ENCODE measurements at places on chromosomes 2 and 18.

GRCh38 chr18:7683753-7684152 is 116.6 kb downstream of the PTPRM start:
- no peak for DNase-seq

GRCh38 chr2:81304154-81304830 is 999.7 kb upstream of the LRRTM1 start:
- DNase-seq = no peak

- DNase-seq = no peak
These were observed 142.4 kb downstream of the ZFP36L2 start for GRCh38 chr2:43083710-43084698.

DNA sequence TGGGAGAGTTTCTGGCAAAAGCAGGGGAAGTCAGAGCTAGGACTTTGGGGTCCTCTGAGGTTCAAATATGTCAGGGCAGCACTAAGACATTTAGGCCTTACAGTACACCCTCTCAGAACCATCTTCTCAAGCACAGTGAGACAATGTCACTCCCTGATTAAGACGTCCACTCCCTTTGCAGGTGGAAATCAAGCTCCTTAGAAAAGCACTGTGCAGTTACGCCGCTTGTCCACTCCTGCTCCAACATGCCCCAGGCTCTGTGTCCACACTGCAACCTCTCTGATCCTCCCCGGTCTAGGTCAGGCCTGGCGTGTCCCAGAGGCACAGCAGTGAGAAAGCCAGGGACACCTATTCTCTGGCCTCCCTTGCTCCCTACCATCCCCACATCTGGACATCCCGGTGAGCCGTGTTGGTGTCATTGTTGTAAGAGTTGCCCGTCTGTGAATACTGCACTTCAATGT is 528.6 kb upstream of the ID2 start:
- no peak for DNase-seq

DNA sequence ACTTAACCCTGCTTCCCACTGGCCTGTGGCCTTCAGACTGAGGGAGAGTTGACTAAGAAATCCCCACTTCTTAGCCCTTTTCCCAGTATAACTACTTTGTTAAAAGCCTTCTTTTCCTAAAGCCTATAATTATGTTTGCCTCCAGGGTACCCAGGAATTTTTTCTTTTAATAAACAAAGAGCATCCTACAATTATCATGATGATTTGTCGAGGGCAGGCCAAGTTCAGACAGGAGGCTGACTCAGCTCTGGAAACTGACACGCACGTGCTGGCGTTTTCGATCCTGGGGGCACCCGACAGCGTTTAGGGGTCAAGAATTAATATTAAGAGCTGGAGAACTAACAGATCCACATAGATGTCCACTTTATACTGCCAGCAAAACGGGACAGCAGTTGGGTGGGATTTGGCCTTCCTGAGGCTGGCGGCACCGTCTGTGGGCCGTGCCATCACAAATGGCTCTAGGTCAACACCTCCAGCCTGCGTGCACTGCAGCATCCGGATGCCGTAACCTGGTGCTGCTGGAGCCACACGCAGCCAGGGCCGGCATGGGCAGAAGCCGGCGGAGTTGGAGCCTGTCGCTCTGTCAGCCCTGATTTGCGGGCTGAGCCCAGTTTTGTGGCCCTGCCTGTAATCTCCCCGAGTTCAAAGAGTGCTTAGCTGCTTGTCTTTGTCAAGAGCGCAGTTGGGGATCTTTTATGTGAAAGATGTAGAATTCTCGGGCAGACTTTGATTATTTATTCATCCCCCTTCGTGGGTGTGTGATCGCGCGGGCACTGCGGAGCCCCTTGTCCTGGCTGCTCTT is 191.0 kb downstream of the GLI2 start:
- no peak for DNase-seq

GRCh38 chr2:161063946-161064306 is 96.3 kb upstream of the TANK start:
- no peak for DNase-seq
